NCI-H1092 (cell line): ENCODE measurements at places on chromosomes 7 and 10.

DNA sequence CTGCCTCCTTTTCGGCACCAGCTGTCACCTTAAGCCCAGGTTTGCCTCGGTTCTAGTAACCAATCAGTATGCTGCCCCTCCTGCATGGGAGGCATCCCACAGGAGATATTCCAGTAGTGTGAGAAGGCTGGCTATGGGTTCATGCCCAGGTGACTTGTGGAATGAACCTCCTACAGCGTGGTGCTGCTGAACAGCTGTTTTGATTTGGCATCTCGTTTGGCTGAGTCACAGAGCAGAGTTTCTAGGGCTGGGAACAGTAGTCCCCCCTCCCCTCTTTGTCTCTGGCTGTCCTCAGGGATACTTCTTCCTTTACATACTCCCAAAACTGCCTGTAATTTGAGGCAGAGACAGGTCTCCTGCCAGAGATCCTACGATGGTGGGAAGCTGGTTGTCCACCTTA, 16.1 kb downstream of the R3HCC1L start:
- DNase-seq = no peak

DNA sequence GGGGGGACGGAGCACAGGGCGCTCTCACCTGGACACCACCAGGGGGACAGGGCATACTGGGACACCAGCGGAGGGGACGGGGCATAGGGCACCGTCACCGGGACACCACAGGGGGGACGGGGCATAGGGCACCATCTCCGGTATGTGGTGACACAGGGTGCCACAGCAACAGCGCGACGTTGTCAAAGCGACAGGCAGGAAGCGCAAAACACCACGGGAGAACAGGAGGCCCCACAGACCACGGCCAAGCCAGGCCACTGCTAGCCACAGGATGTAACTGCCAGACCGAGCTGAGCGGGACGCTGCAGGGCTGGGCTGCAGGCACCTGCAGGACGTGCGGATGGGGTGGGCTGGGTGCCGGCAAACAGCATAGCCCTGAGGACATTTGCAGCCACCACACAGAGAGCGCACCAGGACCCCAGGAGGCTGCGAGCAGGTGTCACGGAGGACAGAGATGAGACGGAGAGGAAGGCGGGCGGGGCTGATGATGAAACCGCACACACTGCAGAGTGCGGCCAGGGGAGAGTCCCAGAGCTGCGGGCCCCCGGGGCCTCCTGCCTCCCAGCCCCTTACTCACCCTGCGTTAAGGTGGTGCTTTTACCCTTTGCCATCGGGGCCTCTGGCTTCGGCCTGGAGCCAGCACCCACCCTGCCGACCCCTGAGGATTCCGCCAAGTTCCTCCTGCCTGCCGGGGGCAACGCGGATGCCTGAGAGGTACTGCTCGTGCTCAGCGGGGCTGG, 17.5 kb downstream of the MICALL2 start:
- no peak for DNase-seq

DNA sequence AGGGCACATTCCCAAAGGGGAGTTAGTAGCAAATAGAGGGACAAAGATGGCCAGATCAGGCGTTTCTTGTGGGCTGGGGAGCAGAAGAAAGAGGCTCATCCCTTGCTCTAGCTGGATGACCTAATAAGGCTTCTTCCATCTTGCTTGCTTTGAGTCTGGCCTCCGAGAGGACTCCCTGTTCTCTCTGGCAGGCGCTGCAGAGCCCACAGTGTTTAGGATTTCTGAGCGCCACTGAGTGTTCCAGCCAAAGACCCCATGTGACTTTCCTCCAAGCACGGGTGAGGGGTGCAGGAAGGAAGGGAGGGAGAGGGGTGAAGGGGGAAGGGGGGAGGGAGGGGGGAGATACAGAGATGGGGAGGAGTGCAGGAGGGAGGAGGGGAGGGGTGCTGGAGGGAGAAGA, 203.8 kb upstream of the SVIL start:
- no peak for DNase-seq

GRCh38 chr7:79298145-79298760, 155.2 kb downstream of the MAGI2 start:
- peak; percentile 31 for DNase-seq

DNA sequence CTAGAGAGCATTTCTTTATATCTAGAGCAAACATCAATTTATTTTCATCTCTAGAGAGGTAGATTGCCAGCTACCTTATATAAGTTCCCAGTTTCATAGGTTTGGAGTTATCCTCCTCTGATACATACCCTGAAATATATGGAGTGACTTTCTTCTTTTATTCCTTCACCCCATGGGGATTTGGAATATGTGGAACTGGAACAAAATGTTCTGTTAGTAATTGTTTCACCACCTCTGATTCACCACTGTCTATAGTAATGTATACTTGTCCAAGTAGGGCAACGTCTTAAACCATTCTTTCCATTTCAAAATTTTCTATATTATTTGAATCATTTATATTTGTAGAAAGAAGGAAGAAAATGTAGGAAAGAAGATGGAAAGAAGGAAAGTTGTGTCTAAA, 511.2 kb upstream of the KCND2 start:
- no peak for DNase-seq

GRCh38 chr10:98168766-98169165, 34.3 kb downstream of the R3HCC1L start:
- DNase-seq = no peak

DNA sequence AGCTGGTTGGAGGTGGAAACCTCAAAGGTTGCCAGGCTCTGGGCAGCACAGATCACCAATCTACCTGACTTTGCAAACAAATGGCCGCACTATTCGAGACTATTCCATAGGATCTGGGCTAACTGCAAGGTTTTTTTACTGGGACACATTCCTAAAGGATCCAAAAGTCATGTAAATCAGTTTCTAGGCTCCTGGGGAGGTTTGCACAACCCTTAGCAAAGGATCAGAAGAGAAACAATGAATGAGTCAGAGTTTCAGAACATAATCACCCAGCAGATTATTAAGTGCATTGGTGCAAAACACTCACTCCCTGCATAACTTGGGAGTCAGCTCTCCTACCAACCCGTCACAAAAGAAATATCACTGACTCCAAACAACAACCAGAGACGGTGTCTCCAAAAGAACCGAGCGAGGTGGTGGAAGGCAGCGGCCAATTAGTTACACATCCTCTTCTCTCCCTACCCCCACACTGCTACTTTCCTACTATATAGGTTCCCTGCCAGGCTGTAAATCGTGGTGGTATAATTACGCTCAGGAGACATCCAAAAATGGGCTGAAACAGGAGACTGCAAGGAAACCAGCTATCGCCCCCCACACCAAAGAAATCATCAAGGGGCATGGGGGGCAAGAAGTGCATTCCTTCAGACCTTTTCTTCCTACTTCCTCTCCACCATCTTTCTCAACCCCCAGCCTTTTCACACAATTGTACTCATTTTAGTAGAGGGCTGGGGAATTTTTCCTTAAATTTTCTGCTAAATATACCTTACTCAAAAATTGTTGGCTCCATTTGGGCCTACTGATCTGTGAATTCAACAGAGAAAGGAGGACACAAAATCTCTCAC, 3.2 kb downstream of the UBE2H start:
- no peak for DNase-seq

- DNase-seq = no peak
These were observed 1.4 kb upstream of the ZNF212 start for GRCh38 chr7:149238051-149238450.

DNA sequence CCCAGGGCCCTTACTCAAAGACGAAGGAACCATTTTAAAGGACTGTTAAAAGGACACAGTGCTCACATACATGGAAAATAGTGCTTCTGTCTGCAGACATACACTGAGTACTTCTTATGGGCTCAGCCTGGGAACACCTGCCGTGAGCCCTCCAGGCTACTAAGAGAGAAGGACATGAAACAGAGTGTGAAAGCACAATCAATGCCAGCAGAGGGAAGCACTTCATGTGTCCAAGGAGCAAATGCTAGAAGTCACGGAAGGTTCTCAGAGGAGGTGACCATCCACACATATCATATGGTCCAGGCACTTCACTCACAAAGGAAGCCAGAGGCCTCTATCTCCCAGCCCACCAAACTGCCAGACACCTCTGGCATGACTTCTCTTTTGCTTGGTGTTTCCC, 15.5 kb downstream of the ELMO1 start:
- no peak for DNase-seq
